ENCODE measurements at places on chromosomes 7 and 10. TPM values are rescaled to one million over a fixed set of nuclear protein-coding genes. Genes with fewer than 3 reads are reported as not detected.

The PRSS1 gene
- not detected for total RNA-seq

- DNase-seq = peak; percentile 26
These were observed 671 bp upstream of the ATAD1 start for GRCh38 chr10:87818505-87819288.

- DNase-seq = no peak
These were observed 73.4 kb downstream of the LHPP start for GRCh38 chr10:124534826-124535601.

DNA sequence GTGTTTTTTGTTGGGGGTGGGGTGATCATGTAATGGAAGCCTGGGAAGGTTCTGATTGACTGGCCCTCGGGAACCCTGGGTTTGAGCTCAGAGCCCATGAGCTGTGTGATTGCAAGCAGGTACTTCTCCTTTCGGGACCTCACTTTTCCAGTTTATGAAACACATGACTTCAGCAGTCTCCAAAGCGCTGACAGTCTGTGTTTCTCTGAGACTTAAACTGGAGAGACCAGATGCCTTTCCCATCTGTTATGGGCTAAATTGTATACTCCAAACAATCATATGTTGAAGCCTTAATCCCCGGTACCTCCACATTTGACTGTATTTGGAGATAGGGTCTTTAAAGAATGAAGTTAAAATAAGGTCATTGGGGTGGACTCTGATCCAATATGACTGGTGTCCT lies 493.6 kb downstream of the GALNT17 start:
- DNase-seq = no peak

The LIPN gene
- total RNA-seq = not detected

Data from endothelial cell of umbilical vein (primary cell).